Activated T-cell treated with anti-CD3 and anti-CD28 coated beads, Interleukin-2, amount 50 U/mL, for 72 hours (primary cell): ENCODE measurements at places on chromosomes 5 and 9. TPM values are rescaled to one million over a fixed set of nuclear protein-coding genes. Genes with fewer than 3 reads are reported as not detected.

DNA sequence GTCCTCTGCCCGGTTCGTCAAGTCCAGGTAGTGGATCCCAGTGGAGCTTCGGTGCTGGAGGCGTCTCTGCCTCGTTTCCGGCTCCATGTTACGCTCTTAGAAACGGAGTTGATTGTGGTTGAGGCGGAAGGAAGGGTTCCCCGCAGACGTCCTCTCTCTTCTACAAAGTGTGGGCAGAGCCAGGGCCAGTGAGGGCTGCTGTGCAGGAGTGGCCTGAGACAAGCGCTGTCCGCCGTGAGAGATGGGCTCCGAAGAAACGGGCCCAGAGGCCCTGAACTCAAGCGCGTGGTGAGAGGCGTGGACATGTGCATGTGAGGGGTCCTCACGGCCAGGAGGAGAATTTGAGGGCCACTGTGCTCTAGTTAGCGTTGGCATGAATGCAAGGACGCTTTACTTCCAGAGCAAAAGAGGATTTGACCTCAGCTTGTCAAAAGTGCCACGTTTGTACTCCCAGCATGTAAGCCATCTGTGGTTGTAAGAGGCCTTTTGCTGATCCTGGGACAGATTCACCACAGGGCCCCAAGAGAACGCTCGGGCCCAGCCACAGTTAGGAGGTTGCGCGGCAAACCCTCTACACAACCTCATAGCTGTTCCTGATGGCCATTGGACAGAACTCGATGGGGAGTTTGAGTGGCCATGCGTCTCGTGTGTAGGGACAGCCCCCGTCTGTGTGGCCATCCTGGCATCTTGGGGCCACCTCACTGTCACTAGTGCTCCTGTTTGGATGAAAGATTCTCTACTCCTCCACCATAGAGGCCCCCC, 10.2 kb downstream of the MAN1B1 start:
- H3K27me3 ChIP-seq: no peaks in the 10 kb centered on the region
- DNase-seq: no peak
- peaks cover 19% of the 10 kb centered on the region for H3K36me3 ChIP-seq
- peaks cover 25% of the 10 kb centered on the region for H3K4me1 ChIP-seq

DNA sequence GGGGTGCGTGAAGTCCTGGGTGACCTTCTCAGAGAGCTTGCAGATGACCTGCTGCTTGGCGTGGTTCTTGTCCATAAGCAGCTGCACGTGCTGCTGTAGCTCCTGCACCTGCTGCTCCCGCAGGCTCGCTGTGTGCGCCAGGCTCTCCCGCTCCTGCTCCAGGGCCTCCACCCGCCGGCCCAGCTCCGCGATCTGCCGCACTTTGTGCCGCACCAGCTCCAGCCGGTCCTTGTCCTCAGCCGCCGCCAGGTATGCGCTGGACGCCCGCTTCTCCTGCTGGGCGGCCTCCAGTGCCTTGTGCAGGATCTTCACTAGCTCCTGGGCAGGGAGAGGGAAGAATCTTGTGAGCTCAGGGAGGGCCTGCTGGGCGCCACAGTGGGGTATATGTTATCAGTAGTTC, 28.5 kb upstream of the CORO2A start:
- DNase-seq: no peak
- no peak overlapping the region for H3K4me3 ChIP-seq
- no peaks in the 10 kb centered on the region for H3K27me3 ChIP-seq
- H3K27ac ChIP-seq: no peak overlapping the region

NR5A1 gene
- total RNA-seq: not detected

THBS4 gene
- 4.7 TPM for total RNA-seq

DNA sequence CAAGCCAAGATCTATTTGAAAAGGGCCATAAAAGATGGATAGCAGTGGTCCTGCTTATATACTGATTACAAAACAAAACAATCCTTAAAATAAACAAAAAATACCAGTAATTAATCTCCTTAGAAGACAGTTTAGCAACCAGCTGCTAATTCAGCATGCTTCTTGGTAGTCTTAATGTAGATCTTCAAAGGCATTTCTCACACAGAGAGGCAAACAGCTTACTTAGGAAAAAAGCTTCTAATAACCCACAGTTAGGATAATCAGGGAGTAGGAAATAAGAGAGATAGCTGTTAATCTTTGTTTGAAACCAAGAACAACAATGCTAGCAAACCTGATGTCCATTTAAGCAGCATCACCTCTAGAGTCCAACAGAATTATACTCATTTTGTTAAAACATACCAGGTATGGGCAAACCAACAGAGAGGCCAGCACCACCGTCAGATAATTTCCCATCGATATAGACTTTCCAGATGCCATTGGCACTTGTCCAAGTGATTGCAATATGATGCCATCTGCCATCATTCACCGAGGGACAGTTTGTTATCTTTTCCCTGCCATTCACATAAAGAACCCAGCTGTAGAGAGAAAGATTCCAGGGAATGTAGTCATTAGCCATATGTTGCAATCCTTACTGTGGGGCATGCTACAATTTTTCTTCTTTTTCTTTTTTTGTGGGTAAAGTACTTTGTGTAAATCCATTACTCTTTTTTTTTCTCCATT, 105.6 kb upstream of the TXNDC8 start:
- DNase-seq: no peak
- no peaks in the 10 kb centered on the region for H3K36me3 ChIP-seq
- no peaks in the 10 kb centered on the region for H3K27me3 ChIP-seq
- H3K4me3 ChIP-seq: no peak overlapping the region
- H3K27ac ChIP-seq: no peak overlapping the region

PCDHAC2 gene
- total RNA-seq: not detected

- H3K4me3 ChIP-seq: no peak overlapping the region
- no peaks in the 10 kb centered on the region for H3K36me3 ChIP-seq
- H3K27me3 ChIP-seq: peaks cover 3% of the 10 kb centered on the region
- DNase-seq: no peak
These were observed 369.0 kb upstream of the RFX3 start for GRCh38 chr9:3894772-3895171.

DNA sequence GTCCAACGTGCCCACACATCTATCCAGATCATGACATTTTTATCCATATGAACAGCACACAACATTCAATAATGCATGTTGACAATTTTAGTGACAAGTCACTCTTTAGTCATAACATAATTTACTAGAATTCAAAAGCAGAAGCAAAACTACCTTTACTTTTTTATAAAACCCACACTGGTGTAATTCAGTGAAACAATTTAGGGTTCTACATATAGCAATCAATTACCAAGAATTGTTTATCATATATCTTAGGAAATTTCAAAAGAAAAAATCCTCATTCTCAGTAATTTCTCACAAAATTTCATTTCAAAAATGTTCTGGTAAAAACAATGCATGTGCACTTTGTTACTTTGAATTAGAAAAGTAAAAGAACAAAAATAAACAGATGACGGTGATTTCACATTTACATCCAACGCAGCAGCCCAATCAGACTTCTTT, 12.6 kb downstream of the AUH start:
- peak overlapping the region; percentile 99 for H3K27ac ChIP-seq
- peaks cover 10% of the 10 kb centered on the region for H3K36me3 ChIP-seq
- DNase-seq: no peak
- H3K4me1 ChIP-seq: peaks cover 66% of the 10 kb centered on the region
- peak overlapping the region; percentile 82 for H3K4me3 ChIP-seq
